Fibroblast of skin of left quadriceps (primary cell): ENCODE measurements at places on chromosomes 6 and 20.

GRCh38 chr6:11779329-11780096, 910 bp upstream of the ADTRP start:
- DNase-seq = no peak

GRCh38 chr6:43878823-43879495, 108.9 kb downstream of the VEGFA start:
- DNase-seq = no peak

- no peak for DNase-seq
These were observed 3.6 kb downstream of the NELFCD start for GRCh38 chr20:58984691-58985090.

- no peak for DNase-seq
These were observed 234.5 kb downstream of the BMP7 start for GRCh38 chr20:57031867-57032355.

- no peak for DNase-seq
These were observed 8.9 kb upstream of the TCP11 start for GRCh38 chr6:35149891-35150566.

- DNase-seq = no peak
These were observed 597.1 kb downstream of the KIF16B start for GRCh38 chr20:15976047-15976736.

DNA sequence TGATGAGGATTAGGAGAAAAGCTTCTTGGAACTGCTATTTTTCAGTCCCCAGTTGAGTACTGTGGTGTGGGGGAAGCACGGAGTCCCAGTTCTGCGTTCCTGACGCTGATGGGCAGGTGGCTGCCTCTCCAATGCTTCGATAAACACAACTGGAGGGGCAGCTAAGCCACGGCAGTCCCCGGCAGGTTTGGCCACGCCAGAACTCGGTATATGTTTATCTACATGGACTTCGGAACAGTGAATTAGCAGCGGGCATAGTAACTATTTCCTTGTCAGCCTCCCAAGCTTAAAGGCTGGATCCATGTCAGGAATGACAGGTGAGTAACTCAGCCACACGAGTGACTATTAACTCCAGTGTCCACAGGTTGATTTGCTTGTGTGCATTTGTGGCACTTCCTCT, 354.4 kb downstream of the ZFAND3 start:
- DNase-seq = no peak

DNA sequence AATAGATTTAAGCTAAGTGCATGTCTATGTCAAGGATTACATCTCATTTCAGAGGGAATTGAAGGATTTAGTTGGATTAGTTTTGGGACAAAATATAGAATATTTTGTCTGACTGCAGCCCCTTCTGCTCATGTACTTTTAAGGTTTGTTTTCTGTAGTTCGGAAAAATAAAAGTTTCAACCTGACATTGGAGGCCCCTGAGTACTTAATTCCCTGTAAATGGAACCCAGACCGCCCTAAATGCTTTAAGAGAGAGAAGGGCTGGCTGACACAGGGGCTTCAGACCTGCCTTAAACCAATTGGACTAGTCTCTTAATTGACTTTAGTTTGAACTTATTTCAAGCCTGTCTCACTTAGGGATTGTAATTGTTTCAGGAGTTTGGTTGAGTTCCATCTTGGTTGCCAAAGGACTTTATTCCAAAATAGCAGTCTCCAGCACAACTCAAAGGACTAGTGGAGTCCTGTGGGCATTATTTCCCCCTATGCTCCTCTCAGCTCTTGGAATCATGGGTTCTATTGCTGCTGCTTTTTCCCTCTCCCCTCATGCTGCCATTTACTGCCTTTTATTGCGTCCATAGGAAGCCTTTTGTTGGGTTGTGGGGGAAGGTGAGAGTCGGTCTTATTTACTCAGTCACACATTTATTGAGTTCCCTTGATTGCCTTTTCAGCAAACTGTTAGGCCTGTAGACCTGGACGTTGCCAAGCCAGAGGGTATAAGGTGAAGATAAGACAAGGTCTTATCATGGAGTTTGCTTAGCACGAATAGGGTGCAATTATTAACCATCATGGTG, 14.5 kb downstream of the BRD2 start:
- no peak for DNase-seq

DNA sequence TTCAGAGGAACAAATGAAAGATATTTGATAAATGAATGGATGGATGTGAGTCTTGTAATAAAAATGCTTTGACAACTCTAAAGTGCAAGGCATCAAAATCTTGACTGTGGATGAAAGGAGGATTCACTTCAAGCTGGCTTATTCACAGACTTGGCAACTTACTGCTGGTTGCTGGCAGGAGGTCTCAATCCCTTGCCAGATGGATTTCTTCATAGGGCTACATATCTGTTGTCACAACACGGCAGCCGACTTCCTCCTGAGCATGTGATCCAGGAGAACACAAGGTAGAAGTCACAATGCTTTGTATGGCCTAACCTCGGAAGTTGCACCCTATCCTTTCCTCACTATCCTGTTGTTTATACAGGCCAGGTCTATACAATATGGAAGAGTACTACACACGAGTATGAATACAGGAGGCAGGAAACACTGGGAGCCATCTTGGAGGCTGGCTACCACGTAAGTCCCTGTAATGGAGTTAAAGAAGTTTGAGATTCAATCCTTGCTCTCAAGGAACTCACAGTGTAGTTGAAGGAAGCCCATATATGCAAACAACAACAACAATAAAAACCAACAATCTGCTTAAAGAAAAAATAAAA, 97.9 kb downstream of the ID4 start:
- no peak for DNase-seq

GRCh38 chr20:24698706-24699206, 229.3 kb downstream of the SYNDIG1 start:
- DNase-seq = no peak

DNA sequence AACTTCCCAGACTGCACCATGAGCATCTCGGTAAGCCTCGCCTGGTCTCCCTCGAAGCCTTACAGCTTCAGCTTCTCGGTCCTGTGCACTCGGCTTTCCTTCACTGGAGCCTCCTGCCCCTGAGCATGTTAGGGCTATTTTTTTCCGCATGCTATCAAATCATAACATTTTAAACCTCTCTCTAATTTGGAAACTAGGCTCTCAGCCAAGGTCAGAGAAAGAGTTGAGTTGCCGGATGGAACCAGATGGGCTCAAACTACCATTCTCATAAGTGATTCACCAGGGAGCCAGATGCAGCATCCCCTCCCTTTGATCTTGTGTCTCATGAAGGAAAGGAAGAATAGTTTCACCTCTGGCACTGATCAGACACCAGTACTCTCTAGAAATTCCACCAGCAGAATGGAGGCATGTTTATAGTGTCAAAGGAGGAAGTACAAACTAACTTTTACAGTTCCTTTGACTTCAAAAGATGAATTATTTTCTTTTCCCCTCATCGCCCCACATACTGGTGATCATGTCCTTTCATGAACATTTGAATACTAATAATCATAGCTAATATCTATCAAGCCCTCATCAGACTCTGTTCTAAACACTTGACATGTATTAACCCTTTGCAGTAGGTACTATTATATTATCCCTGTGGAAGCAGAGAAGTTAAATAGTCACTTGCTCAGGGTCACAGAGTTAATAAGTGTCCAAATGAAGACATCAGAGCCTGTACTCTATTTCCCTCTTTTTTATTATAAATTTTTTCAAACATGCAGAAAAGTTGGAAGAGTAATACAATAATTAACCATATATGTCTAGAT, 46.7 kb downstream of the MAP1LC3A start:
- peak; percentile 36 for DNase-seq

GRCh38 chr20:47973519-47974233, 188.4 kb upstream of the SULF2 start:
- DNase-seq = no peak

GRCh38 chr6:129094147-129094546, 211.2 kb downstream of the LAMA2 start:
- no peak for DNase-seq

DNA sequence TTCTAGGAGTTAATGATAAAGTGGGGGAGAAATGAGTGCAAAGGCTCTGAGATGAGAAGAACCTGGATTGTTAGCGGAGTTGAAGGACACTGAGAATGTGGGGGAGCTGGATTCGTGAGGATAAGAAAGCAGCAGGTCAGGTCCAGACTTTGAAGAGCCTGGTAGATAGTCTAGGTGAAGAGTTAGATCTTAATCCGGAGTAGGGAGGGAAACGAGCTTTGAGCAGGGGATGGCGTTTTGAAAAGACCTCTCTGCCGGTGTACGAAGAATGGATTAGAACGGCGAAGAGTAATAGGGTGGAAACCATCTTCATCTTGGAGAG, 487 bp upstream of the PHF20 start:
- DNase-seq = no peak

DNA sequence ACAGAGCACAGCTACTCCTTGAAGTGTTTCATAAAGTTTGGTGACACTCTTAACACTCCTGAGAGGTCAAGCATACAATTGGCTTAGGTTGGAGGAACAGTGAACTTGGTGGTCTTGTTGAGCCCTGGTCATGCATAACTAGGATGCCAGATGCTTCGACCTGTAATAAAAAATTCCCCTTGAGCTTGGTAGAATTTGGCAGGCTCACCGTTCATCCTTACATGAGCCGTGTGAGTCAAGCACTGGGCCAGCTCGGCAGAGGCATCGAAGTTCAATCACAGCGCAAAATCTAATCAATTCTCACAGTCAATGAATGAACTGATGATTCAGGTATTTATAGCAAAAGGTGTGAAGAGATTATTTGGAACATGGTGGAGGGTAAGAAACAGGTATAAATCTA, 33.7 kb downstream of the CYP24A1 start:
- no peak for DNase-seq

- DNase-seq = peak; percentile 76
These were observed 212.3 kb upstream of the TBX18 start for GRCh38 chr6:84976526-84977362.

DNA sequence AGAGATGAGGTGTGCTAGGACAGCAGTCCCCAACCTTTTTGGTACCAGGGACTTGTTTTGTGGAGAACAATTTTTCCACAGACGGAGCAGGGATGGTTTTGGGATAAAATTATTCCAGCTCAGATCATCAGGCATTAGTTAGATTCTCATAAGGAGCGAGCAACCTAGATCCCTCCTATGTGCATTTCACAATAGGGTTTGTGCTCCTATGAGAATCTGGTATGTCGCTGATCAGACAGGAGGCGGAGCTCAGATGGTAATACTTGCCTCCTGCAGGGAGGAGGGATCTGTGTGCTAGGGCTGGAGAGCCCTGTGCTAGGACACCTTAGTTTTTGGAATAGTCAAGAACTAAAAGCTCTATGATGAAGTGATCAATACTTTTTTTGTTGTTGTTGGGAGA, 2.5 kb downstream of the SMIM13 start:
- DNase-seq = peak; percentile 47

DNA sequence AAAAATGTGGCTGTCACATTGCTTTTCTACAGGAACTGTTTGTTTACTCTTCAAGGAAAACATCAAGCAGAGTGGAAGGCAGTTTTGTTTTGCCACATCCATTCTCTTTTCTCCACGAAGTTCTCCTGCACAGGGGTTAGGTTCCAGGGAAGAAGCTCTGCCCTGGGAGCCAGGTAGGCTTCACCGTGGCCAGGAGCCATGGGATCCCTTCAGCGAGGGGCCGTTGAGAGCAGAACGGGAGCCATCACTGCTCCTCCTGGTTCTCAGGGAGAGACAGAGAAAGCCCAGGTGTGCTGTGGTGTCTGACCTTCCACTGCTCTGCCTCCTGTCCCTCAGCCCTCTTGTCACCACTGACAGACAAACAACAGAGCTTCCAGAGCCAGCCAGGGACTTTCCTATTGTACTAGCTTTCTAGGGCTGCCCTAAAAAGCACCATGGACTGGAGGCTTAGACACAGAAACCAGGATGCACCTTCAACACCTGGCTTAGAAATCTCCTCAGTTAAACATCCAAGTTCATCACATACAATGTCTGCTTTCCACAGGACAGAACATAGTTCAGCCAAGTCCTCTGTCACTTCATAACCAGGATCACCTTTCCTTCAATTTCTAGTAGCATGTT, 75.6 kb upstream of the SLC22A23 start:
- DNase-seq = no peak

GRCh38 chr20:4469910-4470309, 251.8 kb upstream of the PRND start:
- no peak for DNase-seq

DNA sequence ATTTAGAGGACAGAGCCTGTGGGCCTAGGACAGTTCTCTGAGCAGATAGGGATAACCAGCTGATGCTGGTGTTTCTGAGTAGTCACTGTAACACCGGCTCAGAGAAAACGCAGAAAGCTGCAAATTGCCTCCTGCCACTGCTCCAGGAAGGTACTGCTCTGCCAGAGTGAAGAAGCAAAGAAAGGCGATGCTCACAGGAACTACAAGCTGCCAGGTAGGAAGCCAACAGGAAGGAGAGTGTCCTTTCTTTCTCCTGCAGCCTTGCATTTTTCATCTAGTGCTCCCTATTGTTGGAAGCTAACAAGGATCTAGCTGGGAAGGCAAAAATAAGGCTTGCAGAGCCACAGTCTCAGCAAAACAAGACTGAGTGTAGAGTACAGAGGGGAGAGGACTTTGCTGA, 70.7 kb upstream of the RAB32 start:
- no peak for DNase-seq

DNA sequence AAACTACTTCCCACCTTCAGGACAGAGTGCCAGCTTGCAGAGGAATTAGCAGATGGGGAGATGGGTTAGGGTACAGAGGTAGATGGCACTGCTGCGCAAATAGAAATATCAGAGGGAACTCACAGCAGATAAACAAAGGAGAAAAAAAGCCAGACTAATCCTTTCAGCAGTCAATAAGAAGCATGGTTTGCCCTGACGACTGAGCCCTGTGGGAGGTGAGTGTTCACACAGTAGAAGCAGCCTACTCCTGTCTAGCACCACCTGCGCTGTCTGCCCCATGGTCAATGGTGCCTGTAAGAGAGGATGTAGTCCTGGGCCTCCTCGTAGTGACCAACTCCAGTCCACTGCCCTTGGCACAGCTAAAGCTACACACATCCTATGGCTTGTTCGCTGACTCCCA, 174.1 kb downstream of the IBTK start:
- no peak for DNase-seq

- no peak for DNase-seq
These were observed 178.6 kb upstream of the RAB32 start for GRCh38 chr6:146364816-146365594.

DNA sequence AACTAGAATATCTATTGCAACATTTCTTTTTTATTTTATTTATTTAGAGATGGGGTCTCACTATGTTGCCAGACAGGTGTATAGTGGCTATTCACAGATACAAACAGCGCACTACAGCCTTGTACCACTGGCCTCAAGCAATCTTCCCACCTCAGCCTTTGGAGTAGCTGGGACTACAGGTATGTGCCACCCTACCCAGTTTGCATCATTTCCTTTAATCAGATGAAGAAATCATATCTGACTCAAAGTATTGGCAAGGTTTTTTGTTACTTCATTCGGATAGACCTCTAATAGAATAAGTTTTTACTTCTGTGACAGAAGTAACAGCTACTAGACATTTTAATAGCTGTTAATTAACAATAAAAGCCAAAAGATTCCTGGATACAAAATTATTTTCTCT, 153.9 kb downstream of the CDK19 start:
- DNase-seq = no peak

DNA sequence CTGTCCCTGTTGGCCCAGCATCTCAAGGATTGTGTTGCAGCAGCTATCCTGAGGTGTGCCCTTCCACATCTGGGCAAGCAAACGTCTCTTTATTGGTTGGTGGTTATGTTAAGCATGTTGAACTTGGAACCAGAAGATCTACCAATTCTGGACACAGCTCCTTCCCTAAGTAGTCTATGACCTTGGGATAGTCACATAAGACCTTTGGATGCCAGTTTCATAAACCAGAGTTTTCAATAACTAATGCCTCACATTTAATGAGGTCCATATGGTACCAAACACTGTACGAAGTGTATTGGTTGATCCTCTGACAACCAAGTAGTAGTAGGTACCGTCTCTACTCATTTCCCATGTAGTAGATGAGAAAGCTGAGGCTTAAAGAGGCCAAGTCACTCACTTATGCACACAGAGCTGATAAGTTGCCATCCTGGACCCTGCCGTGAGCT, 3.7 kb downstream of the CYP24A1 start:
- DNase-seq = no peak
